ENCODE measurements at places on chromosomes 7 and 10. TPM values are rescaled to one million over a fixed set of nuclear protein-coding genes. Genes with fewer than 3 reads are reported as not detected.
A peak's percentile ranks its signal among the peaks of the same experiment; 100 is the strongest.

- no peaks in the 10 kb centered on the region for H3K36me3 ChIP-seq
- DNase-seq = no peak
- H3K4me3 ChIP-seq = no peak overlapping the region
- no peaks in the 10 kb centered on the region for H3K27me3 ChIP-seq
- no peak overlapping the region for H3K27ac ChIP-seq
Measured at GRCh38 chr7:79410345-79410744, 43.1 kb downstream of the MAGI2 start.

GRCh38 chr7:37000511-37000910 is 276.2 kb upstream of the AOAH start:
- no peaks in the 10 kb centered on the region for H3K4me1 ChIP-seq
- H3K27ac ChIP-seq = no peak overlapping the region
- no peaks in the 10 kb centered on the region for H3K36me3 ChIP-seq
- no peaks in the 10 kb centered on the region for H3K27me3 ChIP-seq
- no peak for DNase-seq
- H3K4me3 ChIP-seq = peak overlapping the region; percentile 19

- no peaks in the 10 kb centered on the region for H3K36me3 ChIP-seq
- DNase-seq = no peak
- no peak overlapping the region for H3K4me3 ChIP-seq
- no peak overlapping the region for H3K27ac ChIP-seq
Measured at GRCh38 chr10:52442576-52442975, 128.5 kb downstream of the DKK1 start.

MAGI2 gene
- total RNA-seq = 20.2 TPM

DNA sequence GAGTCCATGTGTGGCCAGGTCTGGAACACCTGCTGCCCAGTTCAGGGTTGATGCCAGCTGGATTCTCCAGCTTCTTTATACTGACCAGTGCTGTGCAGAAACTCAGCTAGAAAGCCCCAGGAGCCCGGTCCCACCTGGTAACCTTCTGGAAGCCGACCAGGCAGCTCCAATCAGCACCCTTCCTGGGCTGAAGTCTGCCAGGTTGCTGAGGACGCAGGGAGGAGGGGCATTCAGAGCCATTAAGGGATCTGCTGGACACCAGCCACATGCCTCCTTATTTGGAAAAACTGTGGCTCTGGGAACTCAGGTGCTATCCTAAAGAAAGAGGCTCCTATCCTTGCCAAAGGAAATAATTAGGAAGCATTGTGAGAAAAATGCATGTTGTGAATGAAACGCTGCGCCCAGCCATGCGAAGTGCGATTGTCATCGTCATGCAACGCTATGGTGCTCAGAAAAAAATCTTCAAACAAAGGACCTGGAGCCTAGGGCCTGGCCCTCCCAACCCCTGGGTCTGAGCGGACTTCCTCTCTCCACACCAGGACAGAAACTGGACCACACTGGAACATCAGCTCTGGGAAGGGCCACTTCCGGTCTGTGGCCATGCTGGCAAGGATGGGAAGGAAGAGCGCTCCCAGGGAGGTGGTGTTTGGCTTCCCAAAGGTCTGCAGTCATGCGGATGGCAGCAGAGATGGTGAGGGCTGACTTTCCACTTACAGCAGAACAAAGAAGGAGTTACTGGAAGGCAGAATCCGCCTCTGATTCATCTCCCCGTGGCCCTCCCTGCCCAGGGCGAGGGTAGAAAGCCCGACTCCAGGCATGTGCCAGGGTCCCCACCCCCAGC is 90.1 kb downstream of the FAM53B start:
- H3K4me1 ChIP-seq = peaks cover 6% of the 10 kb centered on the region
- H3K27ac ChIP-seq = peak overlapping the region; percentile 79
- no peak for DNase-seq
- H3K36me3 ChIP-seq = no peaks in the 10 kb centered on the region
- no peak overlapping the region for H3K4me3 ChIP-seq

DNA sequence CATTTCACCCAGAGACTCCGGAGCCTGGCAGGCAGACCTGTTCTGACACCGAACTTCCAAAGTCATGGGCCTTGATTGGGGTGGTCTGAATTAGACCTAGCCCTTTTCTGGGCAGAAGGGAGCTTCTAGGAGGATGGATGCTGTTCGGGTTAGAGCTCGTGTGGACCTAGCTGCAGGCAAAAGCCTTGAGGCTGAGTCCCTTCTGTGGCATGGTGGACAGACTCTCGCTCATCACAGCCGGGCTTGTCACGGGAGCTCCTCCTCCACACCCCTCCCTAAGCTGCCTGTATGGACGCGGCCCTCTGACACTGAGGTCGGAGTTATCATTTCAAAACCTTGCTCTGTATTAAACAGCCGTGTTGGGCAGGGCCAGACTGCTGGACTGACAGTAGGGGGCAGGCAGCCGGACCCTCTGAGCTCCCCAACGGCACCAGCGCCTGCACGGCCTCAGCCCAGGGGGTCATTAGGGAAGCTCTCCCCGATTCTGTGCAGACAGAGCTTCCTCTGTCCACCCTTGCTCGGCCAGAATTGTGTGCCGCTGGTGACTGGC is 2.2 kb downstream of the IRF5 start:
- H3K27ac ChIP-seq = no peak overlapping the region
- H3K36me3 ChIP-seq = no peaks in the 10 kb centered on the region
- DNase-seq = no peak

THNSL1 gene
- total RNA-seq = 4.2 TPM

DNA sequence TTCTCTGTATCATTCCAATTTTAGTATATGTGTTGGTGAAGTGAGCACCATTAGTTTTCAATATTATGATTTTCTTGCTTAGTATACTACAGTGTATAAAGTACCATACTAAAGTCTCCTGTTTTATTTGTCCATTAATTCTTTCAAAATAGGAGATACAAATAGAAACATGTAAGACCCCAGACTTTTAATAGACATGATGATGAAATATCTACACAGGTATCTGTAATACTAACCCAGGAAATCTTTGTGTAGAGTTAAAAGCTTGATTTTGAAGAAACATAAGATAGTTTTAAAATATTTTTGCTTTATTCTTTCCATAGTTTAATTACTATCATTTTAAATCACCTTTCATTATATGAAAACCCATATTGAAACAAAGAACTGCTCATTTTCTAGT is 133.8 kb upstream of the WNT16 start:
- no peaks in the 10 kb centered on the region for H3K4me1 ChIP-seq
- no peaks in the 10 kb centered on the region for H3K36me3 ChIP-seq
- H3K27ac ChIP-seq = no peak overlapping the region
- no peak overlapping the region for H3K4me3 ChIP-seq
- no peaks in the 10 kb centered on the region for H3K27me3 ChIP-seq
- DNase-seq = no peak

- H3K4me1 ChIP-seq = no peaks in the 10 kb centered on the region
- DNase-seq = no peak
- H3K36me3 ChIP-seq = no peaks in the 10 kb centered on the region
- H3K27ac ChIP-seq = peak overlapping the region; percentile 86
- H3K27me3 ChIP-seq = no peaks in the 10 kb centered on the region
- H3K4me3 ChIP-seq = no peak overlapping the region
Measured at GRCh38 chr10:71735709-71736569, 16.4 kb upstream of the C10orf105 start.

SEMA3A gene
- total RNA-seq = 2.9 TPM

ESYT2 gene
- total RNA-seq = 115 TPM

DNA sequence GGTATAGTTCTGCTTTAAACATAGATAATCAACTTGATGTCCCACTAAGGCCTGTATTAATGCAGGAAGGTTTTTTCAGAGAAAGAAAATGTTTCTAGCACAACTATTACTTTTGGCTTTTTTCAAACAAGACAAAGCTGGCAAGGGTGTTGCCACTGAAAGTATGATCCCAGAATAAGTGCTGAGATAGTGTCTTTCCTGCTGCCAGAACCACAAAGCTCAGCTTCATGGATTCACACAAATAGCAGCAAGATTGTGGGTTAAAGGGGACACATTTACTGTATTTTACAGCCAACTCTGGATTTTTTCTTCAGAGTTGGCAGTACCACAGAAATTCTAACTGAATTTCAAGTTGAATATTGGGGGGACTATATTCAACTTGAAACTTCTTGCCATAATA is 4.3 kb downstream of the NCOA4 start:
- no peak for DNase-seq
- no peaks in the 10 kb centered on the region for H3K4me1 ChIP-seq
- H3K27ac ChIP-seq = no peak overlapping the region
- no peak overlapping the region for H3K4me3 ChIP-seq
- H3K36me3 ChIP-seq = no peaks in the 10 kb centered on the region

GRCh38 chr10:119860866-119861607 is 11.6 kb downstream of the MCMBP start:
- peaks cover 4% of the 10 kb centered on the region for H3K36me3 ChIP-seq
- DNase-seq = no peak
- H3K27me3 ChIP-seq = no peaks in the 10 kb centered on the region
- no peak overlapping the region for H3K27ac ChIP-seq
- H3K4me3 ChIP-seq = no peak overlapping the region

ZNF487 gene
- total RNA-seq = 12.8 TPM

SPDYE11 gene
- total RNA-seq = not detected

GRCh38 chr10:59887972-59888640 is 18.2 kb downstream of the CCDC6 start:
- H3K4me1 ChIP-seq = peaks cover 9% of the 10 kb centered on the region
- H3K36me3 ChIP-seq = no peaks in the 10 kb centered on the region
- H3K27ac ChIP-seq = no peak overlapping the region
- H3K4me3 ChIP-seq = no peak overlapping the region
- DNase-seq = no peak

DNA sequence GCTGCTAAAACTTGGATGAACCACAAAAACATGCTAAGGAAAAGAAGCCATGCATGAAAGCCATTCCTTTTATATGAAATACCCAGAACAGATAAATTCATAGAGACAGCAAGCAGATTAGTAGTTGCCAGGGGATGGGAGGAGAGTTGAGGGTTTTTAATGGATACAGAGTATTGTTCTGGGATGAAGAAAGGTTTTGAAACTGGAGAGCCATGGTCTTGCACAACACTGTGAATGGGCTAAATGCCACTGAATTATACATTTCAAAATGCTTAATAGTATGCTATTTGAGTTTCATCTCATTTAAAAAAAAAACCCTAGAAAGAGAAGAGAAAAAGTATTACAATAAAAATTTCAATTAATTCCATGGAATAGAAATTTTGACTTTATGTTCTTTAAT is 154.3 kb downstream of the GNAT3 start:
- no peak overlapping the region for H3K27ac ChIP-seq
- H3K4me1 ChIP-seq = no peaks in the 10 kb centered on the region
- no peak overlapping the region for H3K4me3 ChIP-seq
- no peaks in the 10 kb centered on the region for H3K36me3 ChIP-seq

DNA sequence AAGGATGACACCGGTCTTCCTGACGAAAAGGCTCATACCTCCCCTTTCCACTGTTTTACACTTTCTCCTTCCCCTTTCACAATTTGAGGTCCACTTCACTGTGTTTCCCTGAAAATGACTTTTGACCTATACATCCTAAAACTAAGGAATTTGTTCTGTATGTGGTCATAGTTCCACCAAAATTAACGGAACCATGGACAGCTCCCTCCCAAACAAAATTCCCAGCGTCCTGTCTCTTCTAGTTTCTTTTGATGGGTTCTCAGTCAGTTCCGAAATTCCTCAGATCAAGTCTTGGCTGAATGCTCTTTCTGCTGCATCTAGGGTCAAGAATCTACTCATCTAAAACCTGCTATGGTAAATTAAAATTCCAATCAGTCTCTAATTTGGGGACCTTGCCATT is 1191.9 kb downstream of the CNTNAP2 start:
- DNase-seq = no peak
- H3K4me3 ChIP-seq = no peak overlapping the region
- H3K36me3 ChIP-seq = no peaks in the 10 kb centered on the region
- H3K27me3 ChIP-seq = no peaks in the 10 kb centered on the region
- no peaks in the 10 kb centered on the region for H3K4me1 ChIP-seq

CPEB3 gene
- total RNA-seq = 5.2 TPM

DNA sequence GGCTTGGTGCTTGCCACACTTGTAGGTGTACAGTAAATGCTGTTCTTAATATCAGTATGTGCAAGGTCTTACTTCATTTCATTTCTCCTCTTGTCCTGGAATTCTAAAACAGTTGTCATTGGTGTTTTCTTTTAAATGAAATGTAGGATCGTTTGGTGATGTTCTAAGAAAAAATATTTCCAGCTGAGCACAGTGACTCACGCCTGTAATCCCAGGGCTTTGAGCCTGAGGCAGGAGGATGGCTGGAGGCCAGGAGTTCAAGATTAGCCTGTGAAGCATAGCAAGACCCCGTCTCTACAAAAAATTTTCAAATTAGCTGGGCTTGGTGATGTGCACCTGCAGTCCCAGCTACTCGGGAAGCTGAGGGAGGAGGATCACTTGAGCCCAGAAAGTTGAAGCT is 32.6 kb upstream of the ELN start:
- no peaks in the 10 kb centered on the region for H3K27me3 ChIP-seq
- no peak for DNase-seq
- no peak overlapping the region for H3K4me3 ChIP-seq
- H3K36me3 ChIP-seq = no peaks in the 10 kb centered on the region

- no peak for DNase-seq
- peaks cover 10% of the 10 kb centered on the region for H3K4me1 ChIP-seq
- no peak overlapping the region for H3K27ac ChIP-seq
- H3K36me3 ChIP-seq = no peaks in the 10 kb centered on the region
- H3K27me3 ChIP-seq = no peaks in the 10 kb centered on the region
Measured at GRCh38 chr10:13722747-13723653, 136.2 kb downstream of the PRPF18 start.

VGF gene
- total RNA-seq = 0.16 TPM

GRCh38 chr7:1951159-1951536 is 281.1 kb downstream of the ELFN1 start:
- H3K4me3 ChIP-seq = no peak overlapping the region
- H3K36me3 ChIP-seq = no peaks in the 10 kb centered on the region
- no peak for DNase-seq
- H3K4me1 ChIP-seq = no peaks in the 10 kb centered on the region
- H3K27me3 ChIP-seq = no peaks in the 10 kb centered on the region

OR2A42 gene
- total RNA-seq = 0.15 TPM

DNA sequence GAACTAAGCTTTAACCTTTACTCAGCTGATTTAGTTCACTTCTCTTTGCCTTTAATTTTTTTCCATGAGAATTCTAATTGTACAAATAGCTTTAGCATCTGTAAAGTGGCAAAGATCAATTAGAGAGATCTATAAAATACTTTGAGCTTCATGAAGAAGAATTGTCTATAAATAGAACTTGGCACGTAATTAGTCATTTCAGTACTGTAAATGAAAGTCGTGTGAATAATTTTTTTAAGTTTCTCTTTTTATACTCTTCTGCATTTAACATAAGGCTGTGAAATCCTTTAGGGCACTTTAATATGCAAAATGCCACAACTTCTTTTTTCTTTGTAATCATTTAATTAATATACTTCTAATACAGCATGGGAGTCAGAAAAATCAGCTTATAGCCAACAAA is 177.8 kb downstream of the CSTF2T start:
- no peak for DNase-seq
- H3K36me3 ChIP-seq = no peaks in the 10 kb centered on the region
- H3K27me3 ChIP-seq = no peaks in the 10 kb centered on the region
- H3K27ac ChIP-seq = no peak overlapping the region
- no peaks in the 10 kb centered on the region for H3K4me1 ChIP-seq

GRCh38 chr7:1558181-1558811 is 2.3 kb upstream of the TMEM184A start:
- H3K4me3 ChIP-seq = no peak overlapping the region
- peak overlapping the region; percentile 92 for H3K27ac ChIP-seq
- no peaks in the 10 kb centered on the region for H3K36me3 ChIP-seq
- H3K27me3 ChIP-seq = no peaks in the 10 kb centered on the region
- no peak for DNase-seq

- H3K27me3 ChIP-seq = no peaks in the 10 kb centered on the region
- no peak overlapping the region for H3K27ac ChIP-seq
- H3K4me1 ChIP-seq = no peaks in the 10 kb centered on the region
- H3K4me3 ChIP-seq = no peak overlapping the region
- H3K36me3 ChIP-seq = no peaks in the 10 kb centered on the region
Measured at GRCh38 chr10:96250349-96250748, 21.0 kb downstream of the BLNK start.
